SK-N-SH (cell line): ENCODE measurements at places on chromosomes 1 and 21. TPM values are rescaled to one million over a fixed set of nuclear protein-coding genes. Genes with fewer than 3 reads are reported as not detected.
A peak's percentile ranks its signal among the peaks of the same experiment; 100 is the strongest.

TTC22 gene
- polyA plus RNA-seq: not detected in 2 replicates

RCAN1 gene
- 16.7 and 22.0 TPM in 2 replicates for polyA plus RNA-seq

AGPAT3 gene
- 35.3 and 40.0 TPM in 2 replicates for polyA plus RNA-seq

NPPA gene
- polyA plus RNA-seq: not detected in 2 replicates

ASAP3 gene
- polyA plus RNA-seq: 19.6 and 25.2 TPM in 2 replicates

C1orf141 gene
- polyA plus RNA-seq: not detected in 2 replicates

ZNF648 gene
- polyA plus RNA-seq: not detected in 2 replicates

PTGFRN gene
- polyA plus RNA-seq: 20.7 and 22.4 TPM in 2 replicates

TNFRSF8 gene
- polyA plus RNA-seq: 0.07 TPM in 1 of 2 replicates, not detected in the other

OR2L8 gene
- polyA plus RNA-seq: not detected in 2 replicates

SPRR2B gene
- not detected in 2 replicates for polyA plus RNA-seq

OR2T6 gene
- polyA plus RNA-seq: not detected in 2 replicates

TCEA3 gene
- polyA plus RNA-seq: 1.1 and 1.2 TPM in 2 replicates

GRCh38 chr1:113683384-113684152 is 75.7 kb downstream of the PHTF1 start:
- no peak for DNase-seq

DNA sequence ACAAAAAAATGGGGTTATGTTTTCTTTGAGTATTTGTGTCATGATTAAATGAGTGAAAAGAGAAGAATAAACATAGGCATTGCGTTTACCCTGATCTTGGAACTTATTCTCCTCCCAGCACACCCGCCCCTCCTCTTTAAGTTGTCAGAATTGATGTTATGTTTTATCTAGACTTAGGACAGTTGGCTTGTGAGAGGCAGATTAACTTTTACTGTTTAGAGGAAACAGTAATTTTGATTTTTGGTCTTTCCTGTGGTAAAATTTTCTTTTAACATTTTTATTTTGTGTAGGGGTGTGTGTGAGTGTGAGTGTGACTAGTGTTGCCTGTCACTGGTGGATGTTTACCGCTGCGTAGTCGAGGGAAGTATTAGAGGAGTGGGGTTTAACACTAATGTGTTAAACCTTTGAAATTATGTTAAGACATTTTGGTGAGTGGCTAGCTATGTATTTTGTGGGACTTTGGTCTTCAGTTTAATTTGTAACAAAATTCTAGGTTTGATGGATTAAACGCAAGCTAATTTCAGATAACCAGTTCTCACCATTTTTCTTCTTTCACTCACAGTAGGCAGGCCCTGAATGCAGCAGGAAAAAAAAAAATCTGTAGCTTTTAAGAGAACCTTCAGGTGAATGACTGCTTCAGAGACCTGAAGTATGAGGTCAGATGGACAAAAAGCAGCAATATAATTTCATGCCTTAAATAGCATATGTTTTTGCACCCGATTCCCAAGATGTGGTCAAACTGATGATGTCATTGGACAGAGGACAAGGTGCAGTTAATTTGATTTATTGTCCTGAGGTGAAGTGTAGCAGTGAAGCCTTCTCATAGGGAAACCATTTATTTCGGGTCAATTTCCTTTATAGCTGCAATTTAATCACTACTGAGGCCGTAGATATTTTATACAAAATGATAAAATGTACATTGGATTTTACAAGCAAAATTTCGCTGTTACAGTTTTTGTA is 2.7 kb downstream of the POU2F1 start:
- no peak for DNase-seq

- DNase-seq: no peak
These were observed 32.1 kb downstream of the RGL1 start for GRCh38 chr1:183837062-183837461.

- no peak for DNase-seq
These were observed 65.4 kb upstream of the ESRRG start for GRCh38 chr1:216788671-216789070.

GRCh38 chr1:109824349-109825115 is 60.8 kb upstream of the EPS8L3 start:
- no peak for DNase-seq

DNA sequence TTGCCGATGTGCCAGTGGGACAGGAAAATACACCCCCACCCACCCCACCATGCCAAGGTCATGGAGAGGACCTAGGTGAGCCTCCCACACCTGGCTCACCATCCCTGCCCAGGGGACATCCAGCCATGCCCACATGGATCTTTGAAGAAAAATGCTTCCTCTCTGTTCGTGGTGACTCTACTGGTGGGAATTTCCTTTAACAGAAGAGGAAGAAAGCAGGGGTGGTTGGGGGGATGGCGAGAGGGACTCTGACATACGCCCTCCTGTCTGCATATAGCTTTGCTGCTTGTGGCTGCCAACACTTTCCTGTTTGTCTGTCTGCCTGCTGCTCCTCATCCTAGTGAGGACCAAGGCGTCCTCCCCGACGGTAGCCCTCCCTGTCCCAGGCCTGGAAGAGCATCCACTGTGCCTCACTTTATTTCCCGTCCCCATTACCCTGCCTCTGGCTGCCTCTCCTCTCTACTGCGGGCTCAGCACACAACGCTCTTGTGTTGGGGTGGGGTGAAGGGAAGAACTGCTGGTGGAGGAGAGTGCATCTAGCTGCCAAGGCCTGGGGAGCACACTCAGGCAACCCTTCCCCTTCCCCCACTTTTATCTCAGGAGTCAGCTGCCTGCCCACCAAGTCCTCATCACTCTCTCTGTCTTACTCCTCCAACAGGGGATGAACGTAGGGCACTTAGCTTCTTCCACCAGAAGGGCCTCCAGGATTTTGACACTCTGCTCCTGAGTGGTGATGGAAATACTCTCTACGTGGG is 2.5 kb downstream of the SEMA4A start:
- no peak for DNase-seq

GRCh38 chr1:198656500-198656932 is 17.7 kb downstream of the PTPRC start:
- no peak for DNase-seq

- no peak for DNase-seq
These were observed 10.8 kb upstream of the FAAP20 start for GRCh38 chr1:2205191-2205952.

DNA sequence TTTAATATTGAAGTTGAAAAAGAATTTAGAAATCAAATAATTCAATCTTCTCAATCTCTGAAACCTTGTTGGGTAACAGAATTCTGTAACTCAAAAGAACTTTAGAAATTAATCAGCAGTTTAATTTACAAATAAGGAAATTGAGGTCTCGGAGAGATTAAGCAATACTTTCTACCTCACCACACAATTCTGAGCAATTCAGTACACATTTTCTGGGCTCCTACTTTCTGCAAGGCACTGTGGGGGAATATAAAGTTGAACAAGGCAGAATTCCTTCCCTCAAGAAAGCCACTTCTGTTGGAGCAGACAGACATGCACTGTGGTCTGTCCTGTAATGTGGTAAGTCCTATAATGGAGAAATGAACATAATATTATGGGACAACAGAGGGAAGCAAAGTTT is 47.7 kb downstream of the MEF2D start:
- no peak for DNase-seq

- no peak for DNase-seq
These were observed at the start of gene S100A6 for GRCh38 chr1:153535242-153536011. Gene S100A6 (minus strand): TSS chr1:153535991. CDS start chr1:153535339, 652 bp downstream.

DNA sequence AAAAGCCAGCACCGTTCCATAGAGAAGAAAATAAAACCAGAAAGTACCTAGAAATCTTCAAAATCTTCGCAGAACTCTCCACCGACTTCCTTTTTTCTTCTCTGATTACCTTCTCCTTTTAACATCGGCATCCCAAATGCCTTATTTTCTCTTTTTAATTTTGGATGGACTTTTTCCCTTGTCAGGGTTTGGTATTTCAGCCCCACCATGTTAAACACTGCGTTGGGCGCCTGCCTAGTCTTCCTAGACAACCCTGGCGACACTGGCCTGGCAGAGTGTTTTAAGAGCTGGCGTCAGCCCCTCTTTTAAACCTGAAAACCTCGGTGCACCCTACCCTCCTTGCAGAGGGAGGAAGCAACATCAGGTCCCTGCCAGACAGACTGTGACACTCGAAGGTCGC is 66.0 kb upstream of the EFHD2 start:
- no peak for DNase-seq

GRCh38 chr21:42545745-42546144 is 32.1 kb downstream of the SLC37A1 start:
- DNase-seq: no peak

DNA sequence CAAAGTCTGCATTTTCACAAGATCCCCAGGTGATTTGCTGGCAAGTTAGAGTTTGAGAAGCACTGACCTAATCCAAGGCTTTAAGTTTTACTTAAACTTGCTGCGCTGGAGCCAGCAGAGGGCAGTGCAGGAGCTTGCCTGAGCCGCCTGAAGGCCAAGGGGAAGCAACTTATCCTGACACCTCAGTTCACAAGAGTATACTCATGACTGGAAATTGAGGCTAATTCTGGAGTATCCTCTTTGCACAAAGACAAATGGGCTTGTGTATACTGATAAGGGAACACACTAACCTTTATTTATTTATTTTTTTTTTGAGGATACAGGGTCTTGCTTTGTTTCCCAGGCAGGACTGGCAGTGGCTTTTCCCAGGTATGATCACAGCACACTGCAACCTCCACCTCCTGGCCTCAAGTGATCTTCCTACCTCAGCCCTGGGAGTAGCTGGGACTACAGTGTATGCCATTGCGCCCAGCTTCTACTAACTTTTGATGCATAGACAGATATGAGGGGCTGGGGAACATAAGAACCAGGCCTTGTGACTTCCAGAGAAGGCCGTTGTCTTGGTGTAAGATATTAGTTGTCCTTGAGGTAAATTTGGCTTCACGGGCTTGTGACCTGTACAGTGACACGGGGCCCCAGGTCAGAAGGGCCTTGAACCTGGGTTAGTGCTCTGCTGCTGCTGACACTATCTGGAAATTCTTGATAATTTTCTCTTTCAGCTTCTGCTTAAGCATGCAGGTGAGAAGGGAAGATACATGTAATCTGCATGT is 29.0 kb upstream of the SLAMF1 start:
- peak; percentile 29 for DNase-seq

- DNase-seq: peak; percentile 48
These were observed 3.8 kb upstream of the GALE start for GRCh38 chr1:23804183-23804835.

GRCh38 chr1:15836772-15837669 is 10.5 kb upstream of the SPEN start:
- DNase-seq: no peak

- no peak for DNase-seq
These were observed 21.3 kb upstream of the COL18A1 start for GRCh38 chr21:45383615-45384201.

- no peak for DNase-seq
These were observed 25.8 kb downstream of the MFSD2A start for GRCh38 chr1:39980555-39981313.

DNA sequence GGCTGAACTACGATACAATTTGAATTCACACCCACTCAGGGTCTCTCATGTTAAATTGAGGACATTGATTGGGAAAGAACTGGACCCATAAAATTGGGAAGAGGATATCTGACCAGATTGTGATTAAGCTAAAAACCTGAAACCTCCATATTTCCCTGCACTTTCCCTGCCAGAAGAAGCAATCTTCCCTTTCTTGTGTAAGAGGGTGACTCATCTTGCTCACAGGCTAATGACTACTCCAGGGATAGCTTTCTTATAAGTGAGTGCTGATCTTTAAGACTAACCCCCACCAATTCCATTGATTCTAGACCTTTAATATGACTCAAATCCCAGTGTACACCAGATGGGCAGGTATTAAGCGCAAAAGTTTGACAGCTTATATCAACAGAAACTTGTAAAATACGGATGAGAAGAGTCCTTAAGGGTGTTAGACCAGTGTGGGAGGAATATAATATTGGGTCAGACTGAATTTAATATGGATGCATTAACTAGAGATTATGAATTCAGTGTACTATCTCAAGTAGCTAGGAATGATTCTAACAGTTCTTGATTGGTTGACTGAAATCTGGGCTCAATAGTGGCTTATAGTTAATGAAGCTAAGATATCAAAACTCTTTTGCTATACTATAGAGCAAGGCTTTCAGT is 12.1 kb upstream of the SGIP1 start:
- DNase-seq: no peak

GRCh38 chr1:12547586-12548225 is 70.3 kb downstream of the DHRS3 start:
- DNase-seq: no peak

GRCh38 chr21:26715878-26716506 is 129.2 kb downstream of the ADAMTS1 start:
- peak; percentile 48 for DNase-seq

GRCh38 chr1:91189096-91189495 is 167.3 kb upstream of the ZNF644 start:
- no peak for DNase-seq

DNA sequence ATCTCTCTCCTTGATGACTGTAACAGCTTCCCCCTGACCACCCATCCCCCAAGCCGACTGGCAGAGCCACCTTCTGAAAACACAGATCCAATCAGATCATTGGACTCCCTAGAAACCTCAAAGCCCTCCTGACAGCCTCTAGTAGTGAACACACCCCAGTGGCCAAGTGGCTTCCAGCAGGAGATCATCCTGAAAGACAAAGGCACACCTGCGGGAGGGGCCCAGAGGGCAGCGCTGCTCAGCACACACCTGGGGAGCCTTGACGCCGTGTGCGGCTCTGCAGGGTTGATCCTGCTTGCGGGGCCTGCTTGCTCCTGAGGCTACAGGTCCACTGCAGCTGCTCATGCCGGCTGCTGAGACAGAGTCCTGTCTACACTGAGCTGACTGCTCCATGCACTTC is 41.5 kb downstream of the SLC66A1 start:
- no peak for DNase-seq

DNA sequence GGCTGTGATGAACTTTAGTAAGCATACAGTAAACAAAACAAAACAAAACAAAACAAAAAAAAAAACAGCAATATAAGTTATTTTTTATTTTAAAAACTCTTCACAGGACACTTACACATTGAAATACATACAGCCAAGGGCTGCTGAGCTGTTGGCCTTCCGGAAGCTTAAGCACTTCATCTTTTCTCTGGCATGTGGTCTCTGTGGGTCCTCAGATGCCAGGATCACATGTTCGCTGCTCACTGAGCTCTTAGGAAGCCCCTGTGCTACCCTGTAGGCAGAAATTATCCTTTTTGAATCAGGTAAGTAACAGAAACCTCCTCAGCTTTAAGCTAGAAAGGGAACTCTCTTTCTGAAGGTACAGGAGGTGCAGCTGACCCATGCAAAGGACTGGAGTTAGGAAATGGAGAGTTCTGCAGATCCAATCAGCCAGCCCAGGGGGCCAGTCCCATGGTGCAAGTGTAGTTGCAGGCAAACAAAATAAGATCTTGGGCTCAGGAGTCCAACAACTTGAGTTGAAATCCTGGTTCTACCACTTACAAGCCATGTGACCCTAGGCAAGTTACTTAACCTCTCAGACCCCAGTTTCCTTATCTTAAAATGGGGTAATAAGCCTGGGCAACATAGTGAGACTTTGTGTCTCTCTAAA is 22.4 kb upstream of the MED18 start:
- no peak for DNase-seq

GRCh38 chr21:31660259-31660565 is 719 bp downstream of the SOD1 start:
- DNase-seq: no peak
